ENCODE measurements at places on chromosomes 12 and 14.
A peak's percentile ranks its signal among the peaks of the same experiment; 100 is the strongest.

- no peak for DNase-seq
Observed at GRCh38 chr12:68975811-68976210, 42.8 kb upstream of the CPM start.

- DNase-seq: no peak
Observed at GRCh38 chr12:113328368-113328889, 6.5 kb downstream of the SLC8B1 start.

DNA sequence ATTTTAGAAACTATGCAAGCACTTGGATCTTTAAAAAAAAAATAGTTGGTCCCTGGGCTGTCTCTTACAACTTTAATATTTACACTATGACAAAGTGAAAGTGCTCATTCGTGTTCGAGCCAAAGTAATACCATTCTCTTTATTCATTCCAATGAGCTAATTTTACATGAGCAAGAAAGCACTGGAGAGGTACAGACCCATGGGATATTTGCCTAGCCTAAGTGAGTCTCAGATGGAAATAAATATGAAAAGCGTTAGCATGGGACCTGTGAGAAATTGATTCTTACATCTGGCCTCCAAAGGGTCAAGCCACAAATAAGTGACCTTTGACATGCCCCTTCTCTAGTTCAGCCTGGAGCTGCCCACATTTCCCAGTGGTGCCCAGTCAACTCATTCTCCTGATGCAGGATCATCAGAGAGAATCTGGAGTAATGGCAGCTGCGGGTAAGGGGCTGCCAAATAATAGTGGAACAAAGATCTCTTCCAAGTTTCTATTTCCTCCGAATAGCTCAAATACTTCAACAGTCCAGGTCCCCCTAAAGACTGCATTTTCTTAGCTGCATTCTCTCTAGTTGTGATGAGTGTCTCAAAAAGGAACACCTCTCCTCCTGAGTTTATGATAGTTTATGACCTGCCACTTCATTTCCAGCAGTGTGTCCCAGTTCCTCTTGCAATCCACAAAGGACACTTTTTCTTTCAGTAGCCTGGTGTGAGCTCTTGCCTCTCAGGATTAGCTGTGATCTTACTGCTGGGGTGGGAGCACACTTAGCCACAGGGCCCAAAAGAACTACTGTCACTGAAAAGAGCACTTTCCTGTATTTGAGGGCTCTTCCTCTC is 208.2 kb downstream of the DAD1 start:
- DNase-seq: no peak

GRCh38 chr12:49533331-49533730 is 5.5 kb upstream of the KCNH3 start:
- no peak for DNase-seq

GRCh38 chr12:102961466-102961855 is 4.0 kb downstream of the ASCL1 start:
- no peak for DNase-seq

GRCh38 chr12:106113042-106113441 is 25.7 kb downstream of the NUAK1 start:
- peak; percentile 85 for DNase-seq

- DNase-seq: no peak
Observed at GRCh38 chr14:93137864-93138263, 22.1 kb upstream of the ITPK1 start.

DNA sequence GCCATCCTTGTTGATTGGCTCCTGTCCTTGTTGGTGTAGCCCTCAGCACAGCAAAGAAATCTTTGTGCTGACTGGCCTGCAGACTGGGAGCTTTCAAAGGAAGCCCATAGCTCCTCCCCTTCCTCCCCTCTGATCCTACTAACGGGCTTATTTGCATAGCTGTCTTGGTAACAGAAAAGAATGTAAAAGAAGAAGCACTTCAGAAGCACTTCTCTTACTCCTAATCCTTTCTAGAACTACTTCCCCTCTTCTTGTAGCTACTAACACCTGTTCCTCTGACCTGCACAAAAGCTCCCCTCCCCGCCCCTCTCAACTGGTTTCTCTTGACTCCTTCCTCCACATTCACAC is 14.3 kb upstream of the RIC8B start:
- peak; percentile 66 for DNase-seq

DNA sequence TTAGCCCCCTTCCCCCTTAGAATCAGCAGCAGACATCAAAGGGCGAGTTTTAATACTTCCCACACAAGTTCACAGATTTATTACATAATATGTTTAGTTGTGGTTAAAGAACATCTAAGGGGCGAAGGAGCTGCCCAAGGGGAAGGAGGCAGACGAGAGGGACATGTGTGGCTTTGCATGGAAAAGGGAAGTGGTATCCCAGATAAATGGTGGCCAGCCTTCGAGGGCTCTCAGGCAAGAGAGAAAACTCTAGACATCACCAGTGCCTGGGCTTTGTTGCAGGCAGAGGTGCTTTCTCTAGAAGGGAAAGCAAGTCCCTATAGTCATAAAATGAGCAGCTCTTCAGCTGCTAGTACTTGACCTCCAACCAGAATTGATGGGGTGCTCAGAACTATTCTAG is 121.2 kb downstream of the CACNA1C start:
- DNase-seq: peak; percentile 47

DNA sequence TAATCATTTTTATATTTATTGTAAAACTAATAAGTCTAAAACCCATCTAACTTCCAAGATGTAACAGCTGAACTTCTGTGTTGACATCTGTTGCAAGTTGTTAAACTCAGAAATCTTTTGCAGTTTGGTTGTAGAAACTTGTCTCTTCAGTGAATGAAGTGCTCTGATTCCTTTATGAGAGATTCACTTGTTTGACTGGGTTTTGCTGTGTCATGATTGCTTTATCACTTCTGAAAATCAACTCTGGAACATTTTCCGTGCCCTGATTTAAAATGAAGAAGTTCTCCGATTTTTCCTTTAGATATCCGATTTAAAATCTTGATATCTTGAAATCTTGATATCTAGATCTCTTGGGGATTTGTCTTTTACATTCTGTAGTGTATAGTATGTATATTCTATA is 65.1 kb downstream of the DIP2B start:
- DNase-seq: peak; percentile 46

GRCh38 chr14:50607181-50607580 is 47.2 kb downstream of the ATL1 start:
- DNase-seq: peak; percentile 67

GRCh38 chr12:6084261-6084968 is 40.1 kb downstream of the VWF start:
- DNase-seq: no peak
